Stimulated activated CD8-positive, alpha-beta memory T cell treated with anti-CD3 and anti-CD28 coated beads, Interleukin-7, amount 100 ng/mL, for 48 hours (primary cell): ENCODE measurements at places on chromosomes 4 and X.

DNA sequence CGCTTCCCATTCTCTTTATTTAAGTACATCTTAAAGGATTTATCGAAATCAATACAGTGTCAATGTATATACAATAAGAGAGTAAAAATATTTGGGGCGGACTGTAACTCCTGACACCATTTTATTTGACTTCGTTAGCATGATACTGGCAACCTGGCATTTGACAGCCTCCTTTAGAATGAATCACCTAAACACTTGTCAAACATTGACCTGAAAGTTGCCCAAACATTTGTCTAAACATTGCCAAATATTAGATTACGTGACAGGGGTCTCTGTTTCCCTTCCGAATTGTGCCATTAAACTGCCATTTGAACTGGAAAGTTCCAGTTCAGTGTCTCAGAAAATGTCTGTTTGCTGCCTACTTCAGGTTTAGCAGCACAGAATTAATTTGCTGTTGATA lies 20.8 kb upstream of the FAM9A start:
- DNase-seq, result no peak

DNA sequence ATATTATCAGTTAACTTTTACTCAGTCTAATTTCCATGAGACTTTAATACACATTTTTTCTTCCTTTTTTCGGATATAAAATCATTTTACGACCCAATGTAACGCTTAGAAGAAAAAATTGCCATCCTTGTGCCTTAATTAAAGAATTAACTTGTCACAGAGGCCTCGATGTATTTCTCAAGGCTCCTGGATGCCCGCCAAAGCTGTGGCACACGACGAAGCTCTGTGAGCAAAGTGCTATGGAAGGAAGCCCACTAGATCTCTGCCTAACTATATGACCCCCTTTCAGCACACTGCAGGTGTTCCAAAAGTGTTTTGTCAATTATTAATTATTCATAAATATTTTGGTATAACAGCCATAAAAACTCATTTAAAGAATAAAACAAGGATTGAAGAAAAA lies 54.4 kb downstream of the TAPT1 start:
- DNase-seq, result no peak

- no peak for DNase-seq
Observed at GRCh38 chrX:15315509-15315908, at the start of gene ASB11. Gene ASB11, minus strand, starts transcription at chrX:15315640. Its CDS starts 35 bp downstream, at chrX:15315605.

- DNase-seq, result no peak
Observed at GRCh38 chr4:22900876-22901275, 208.1 kb downstream of the GBA3 start.

DNA sequence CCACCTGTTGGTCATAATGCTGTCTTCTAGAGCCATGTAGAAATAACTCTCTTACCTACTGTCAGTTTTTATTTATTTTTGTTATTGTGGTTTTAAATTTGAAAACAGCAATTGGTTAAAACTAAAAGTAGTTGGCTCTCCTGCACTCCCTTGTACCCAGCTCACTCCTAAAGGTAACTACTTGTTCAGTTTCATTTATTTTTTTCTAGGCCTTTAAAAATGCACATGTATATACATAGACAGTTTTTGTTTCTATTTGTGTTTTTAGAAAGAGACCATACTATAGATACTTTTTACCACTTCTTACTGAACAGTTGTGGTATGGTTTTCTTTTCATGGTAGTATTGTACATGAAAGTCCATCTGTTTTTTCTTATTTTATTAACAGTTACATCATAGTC lies 16.8 kb downstream of the SMAD1 start:
- no peak for DNase-seq

- DNase-seq, result no peak
Observed at GRCh38 chr4:42767669-42768068, 110.8 kb upstream of the ATP8A1 start.

DNA sequence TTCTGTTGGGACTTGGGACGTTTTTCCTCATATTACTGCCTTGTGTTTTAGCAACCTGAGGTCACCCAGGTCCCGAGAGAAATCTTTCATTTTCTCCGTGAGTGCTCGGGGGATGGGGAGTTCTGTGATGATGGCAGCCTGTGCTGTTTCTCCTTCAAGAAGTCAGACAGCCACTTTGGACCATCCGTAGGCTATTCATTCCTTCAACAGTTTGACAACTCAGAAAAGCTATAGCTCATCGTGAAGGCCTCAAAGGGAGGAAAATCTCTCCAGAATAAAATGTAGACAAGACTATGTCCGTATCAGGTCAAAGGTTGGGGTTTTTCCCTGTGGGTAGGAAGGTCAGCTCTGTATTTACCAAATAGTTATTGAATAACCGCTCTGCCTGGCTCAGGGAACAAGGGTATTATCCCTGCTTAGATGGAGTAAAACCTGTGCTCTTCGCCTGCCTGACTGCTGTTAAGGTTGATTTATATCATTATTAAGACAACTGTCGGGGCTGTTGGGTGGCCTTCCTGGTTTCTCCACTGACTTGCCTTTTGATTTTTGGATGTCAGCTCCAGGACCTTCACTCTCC lies 36.6 kb downstream of the FAM114A1 start:
- no peak for DNase-seq

- DNase-seq, result no peak
Observed at GRCh38 chr4:113998079-113998478, 18.6 kb upstream of the ARSJ start.

DNA sequence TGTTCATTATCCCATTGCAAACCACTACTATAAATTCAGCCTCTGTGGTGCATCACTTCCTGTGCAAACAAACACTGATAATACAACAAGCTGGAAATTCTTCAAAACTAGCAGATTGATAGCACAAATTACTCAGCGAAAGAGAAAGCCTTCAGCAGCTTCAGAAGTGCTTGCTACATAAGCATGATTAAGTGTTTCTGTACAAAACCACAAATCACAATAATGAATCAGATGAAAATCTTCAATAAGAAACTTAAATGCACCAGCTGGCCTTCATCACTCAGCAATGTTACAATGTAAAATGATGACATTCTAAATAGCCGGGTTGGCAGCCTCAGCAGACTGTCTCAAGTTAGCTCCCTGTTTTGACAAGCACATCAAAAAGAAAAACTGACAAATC lies 262.2 kb downstream of the SPOCK3 start:
- no peak for DNase-seq

DNA sequence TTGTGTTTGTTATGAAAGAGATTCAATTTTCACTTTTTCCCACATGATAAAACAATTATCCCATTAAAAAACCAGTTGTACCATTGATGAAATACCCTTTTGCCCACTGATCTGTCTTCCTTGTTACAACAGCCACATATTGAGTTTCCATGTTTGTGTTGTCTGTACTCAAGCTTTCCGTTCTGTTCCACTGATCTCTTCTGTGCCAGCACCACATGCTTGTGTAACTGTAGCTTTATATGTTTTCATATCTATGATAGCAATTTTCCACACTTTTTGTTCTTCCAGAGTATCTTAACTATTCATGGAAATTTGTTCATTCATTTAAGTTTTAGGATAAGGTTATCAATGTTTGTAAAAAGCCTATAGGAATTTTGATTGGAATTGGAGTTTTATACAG lies 24.3 kb upstream of the RELL1 start:
- no peak for DNase-seq

GRCh38 chrX:34918091-34918736 lies 24.4 kb upstream of the FAM47B start:
- no peak for DNase-seq

- no peak for DNase-seq
Observed at GRCh38 chr4:37562592-37562991, 123.6 kb downstream of the RELL1 start.
